ENCODE measurements at places on chromosomes 5 and 9.

- no peak for DNase-seq
Measured at GRCh38 chr9:88678431-88678830, 143.5 kb downstream of the NXNL2 start.

- DNase-seq, result no peak
Measured at GRCh38 chr5:114727358-114727757, 365.5 kb downstream of the KCNN2 start.

DNA sequence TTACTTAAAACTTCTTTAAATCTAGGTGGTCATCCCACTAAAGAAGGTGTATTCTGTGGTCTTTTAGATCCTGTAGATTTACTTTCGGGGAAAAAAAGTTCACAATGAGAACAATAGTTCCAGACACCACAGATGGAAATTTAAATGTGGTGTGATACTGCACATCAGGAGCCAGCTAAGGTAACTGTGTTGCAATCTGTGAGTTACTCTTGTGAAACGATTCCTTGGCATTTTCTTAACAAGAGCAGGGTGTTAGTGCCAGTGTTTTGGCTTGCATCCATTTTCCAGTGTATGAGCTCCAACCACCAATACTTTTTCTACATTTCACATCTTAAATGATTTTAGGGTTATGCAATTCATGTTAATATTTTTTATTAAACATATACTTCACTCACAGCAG is 674.5 kb downstream of the CETN3 start:
- DNase-seq, result no peak

GRCh38 chr9:35158501-35159280 is 3.1 kb upstream of the UNC13B start:
- DNase-seq, result no peak

GRCh38 chr9:80866576-80867227 is 822.6 kb downstream of the TLE1 start:
- DNase-seq, result no peak

DNA sequence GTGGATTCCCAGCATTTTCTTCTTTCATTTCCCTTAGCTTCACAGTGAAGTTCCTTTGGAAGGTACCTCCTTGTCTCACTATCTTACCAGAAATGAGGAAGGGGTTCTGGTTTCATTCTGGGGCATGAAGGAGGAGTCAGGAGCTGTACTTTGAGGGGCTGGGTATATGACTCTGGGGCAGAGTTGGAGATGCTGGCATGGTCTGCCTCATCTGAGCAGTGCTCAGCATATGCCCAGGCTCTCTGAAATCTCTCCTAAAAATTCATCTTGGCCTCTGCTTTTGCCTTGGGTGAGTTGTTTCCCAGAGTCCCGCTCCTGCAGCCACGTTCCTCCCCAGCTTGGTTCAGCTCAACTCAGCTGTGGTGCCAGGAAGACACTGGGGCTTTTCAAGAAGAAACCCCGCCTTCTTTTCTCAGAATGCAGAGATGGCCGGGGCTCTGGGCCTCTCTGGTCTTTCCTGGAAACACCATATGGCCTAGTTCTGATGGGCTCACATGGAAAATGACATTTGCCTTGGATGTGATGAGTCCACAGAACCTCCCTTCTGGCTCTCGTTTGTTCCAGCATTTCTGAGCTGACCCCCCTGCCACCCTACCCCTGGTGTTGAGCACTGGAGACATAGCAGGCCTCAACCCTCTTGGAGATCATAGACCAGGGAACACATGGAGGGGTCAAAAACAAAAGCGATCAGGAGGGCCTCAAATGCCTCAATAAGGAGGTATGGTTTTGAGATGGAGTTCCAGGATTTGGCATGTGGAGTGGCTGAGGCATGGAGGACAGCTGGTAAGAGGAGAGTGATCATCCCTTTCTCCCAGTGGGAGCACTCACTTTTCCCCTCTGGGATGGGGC is 12.0 kb upstream of the TGFBR1 start:
- no peak for DNase-seq

- DNase-seq, result no peak
Measured at GRCh38 chr9:37026931-37027581, 7.0 kb downstream of the PAX5 start.

- DNase-seq, result no peak
Measured at GRCh38 chr5:170603109-170603508, 99.3 kb downstream of the KCNIP1 start.

GRCh38 chr9:18073002-18073401 is 401.0 kb upstream of the ADAMTSL1 start:
- no peak for DNase-seq

DNA sequence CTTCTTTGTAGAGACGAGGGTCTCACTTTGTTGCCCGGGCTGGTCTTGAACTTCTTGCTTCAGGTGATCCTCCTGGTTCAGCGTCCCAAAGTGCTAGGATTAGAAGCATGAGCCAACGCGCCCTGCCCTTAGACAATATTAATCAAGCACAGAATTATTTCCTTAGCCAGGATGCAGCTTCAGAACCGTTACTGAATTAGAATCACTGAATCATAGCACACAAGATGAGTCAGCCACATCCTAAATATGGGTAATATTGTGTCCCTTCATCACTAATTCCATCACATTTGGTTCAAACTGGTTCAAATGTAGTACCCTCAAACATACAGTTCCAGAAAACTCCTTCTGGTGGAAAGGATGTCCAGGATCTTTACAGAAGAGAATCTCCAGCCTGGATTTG is 82.7 kb downstream of the BNC2 start:
- no peak for DNase-seq

DNA sequence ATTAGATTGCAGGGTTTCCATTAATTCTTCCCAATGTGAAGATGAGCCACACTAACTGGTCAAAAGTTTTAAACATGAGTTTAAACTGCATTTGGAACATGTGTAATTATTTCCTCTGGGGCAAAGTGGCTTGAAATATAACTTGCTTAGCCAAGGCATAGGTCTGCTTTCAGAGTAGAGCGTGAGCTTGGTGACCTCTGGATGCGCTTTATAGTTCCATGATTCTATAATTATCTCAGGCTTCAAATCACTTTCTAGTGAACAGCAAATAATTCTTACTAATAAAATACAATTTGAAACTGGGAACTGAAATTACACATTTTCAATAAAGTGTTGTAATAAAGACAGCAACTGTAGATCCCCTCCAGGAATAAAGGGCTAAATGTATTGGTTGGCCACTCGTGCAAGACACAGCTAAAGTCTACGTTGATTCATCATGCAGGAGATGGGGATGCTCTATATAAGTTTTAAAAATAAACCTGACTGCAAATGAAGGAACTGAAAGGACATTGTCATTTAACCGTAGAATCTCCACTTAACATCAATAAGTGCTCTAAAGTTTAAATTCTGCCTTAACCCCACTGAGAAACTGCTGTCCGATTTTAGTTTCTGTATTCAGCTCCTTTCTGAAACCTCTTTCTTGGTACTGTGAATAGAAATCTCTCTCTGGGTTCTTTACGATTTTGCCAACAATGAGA is 460.0 kb downstream of the PSAT1 start:
- DNase-seq, result no peak

DNA sequence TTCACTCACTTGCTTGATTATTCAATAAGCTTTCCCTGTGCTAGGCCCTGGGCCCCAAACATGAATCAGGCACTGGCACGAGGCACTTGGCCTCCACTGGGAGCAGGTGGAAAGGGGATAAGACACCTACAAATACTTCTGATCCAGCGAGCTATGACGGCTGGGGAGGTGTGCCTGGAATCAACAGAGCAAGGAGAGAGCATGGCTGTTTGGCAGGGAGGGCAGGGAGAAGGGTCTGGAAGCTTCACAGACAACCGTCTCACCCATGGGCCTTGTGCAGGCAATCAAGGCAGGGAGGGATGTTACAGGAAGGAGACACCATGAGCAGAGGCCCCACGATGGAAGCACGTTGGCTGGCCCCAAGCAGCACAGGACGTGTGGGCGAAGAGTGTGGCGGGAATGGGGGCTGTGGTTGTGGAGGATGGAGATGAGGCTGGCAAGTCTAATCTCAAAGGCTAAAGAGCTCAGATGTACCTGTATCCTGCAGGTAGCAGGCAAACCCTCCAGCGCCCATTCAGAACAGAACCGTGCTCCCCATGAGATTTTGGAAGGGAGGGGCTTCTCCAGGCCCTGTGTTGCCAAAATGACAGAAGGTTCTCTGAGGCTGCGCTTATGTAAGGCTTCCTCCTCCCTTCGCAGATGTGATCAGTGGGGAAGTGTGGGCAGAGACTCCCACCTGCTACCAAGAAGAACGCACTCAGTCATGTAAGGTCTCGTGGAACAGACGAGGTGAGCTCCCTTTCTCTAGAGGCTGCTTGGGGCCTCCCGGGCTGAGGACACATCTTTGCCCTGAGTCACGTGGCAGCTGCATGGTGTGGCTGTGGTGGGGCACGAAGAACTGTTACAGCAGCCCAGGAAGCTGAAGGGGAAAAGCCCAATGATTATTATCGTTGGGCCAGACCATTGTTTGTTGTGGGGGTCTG is 189.7 kb downstream of the DAB2IP start:
- DNase-seq, result no peak

DNA sequence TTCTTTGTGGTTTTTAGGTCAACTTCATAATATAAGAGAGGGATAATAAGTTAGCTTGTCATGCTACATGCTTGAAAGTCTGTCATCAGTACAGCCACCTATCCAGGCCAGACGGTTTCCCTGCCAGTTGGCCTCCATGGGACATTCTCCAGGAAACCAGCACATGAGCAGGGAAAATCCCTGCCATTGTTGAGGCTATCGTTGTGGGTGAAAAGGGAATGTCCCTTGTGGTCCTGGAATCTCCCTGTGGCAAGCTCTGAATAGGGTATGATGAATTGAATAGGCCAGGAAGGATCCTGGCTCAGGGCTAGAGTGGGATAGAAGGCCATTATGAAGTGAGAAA is 12.3 kb downstream of the F2RL1 start:
- no peak for DNase-seq

DNA sequence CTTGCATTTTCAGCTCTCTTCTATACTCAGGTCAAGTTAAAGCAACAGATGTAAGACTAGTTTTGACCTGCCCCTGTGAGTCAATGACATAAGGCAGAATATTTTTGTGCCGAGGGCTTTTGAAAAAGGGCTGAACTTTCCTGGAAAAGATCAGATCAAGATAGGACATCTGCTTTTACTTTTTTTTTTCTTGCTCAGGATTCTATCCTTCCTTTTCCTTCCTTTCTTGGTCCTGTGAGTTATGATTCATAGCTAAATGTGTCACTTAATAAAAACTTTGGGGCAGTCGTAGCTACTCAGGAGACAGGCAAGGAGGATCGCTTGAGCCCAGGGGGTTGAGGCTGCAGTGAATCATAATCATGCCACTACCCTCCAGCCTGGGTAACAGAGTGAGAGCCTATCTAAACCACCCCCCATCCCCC is 84.3 kb upstream of the BRINP1 start:
- no peak for DNase-seq
